ENCODE measurements at places on chromosomes 5 and 9. TPM values are rescaled to one million over a fixed set of nuclear protein-coding genes. Genes with fewer than 3 reads are reported as not detected.

The GBGT1 gene
- 19.9 TPM for total RNA-seq

The ATP10B gene
- not detected for total RNA-seq

The TMEM174 gene
- not detected for total RNA-seq

The NUP188 gene
- total RNA-seq: 34.1 TPM

- no peak for DNase-seq
These were observed 67.0 kb downstream of the NIPBL start for GRCh38 chr5:36943584-36943983.

DNA sequence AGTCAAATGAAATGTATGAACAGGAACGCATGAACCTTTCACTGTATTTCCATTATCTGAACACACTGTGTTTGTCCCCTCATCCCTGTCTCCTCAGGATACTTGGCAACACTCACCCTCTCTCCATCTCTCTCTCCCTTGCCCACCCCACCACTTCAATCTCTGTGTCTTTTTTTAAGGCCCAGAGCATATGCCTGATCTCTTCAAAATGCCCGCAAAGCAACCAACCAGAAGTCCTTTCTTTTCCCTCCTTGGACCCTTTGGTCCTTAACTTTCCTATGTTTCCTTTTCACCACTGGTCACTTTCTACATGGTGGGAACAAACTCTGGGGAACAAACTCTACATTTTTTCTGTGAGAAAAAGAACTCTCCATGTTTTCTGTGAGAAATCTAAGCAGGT, 3.2 kb upstream of the IRF1 start:
- no peak for DNase-seq

DNA sequence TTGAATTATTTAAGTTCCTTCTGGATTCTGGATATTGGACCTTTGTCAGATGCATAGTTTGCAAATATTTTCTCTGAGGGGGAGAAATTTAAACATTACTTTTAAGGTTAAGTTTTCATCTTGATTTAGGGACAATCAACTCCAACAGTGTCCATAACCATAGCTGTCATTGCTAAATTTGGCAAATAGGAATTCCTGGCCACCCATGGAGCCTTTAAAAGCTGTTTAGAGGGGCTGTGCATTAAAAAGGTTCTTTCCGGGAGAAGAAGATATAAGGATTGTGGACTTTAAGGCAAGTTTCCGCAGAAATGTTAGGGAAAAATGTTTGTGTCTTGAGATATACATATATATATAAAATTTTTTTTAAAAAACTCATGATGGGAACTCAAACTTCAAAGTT, 339.7 kb downstream of the ADAMTS6 start:
- DNase-seq: no peak

DNA sequence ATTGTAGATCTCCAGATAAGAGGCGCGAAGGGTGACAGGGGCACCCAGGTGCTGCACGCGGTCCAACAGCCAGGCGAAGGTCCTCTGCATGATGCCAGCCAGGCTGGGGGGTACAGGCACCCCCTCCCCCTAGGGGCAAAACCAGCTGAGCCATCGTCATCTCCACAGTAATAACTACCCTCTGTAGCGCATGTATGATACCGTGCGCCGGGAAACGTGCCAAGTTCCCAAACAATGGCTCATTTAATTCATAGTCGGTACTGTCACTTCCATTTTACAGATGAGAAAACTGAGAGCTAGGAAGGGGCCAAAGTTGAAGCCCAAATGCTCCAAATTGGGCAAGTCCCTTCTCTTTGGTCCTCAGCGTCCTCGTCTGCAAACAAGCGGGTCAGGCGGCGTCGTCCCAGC, 1.5 kb downstream of the KIF12 start:
- peak; percentile 76 for DNase-seq

- DNase-seq: no peak
These were observed 40.3 kb downstream of the HEXB start for GRCh38 chr5:74725331-74725730.

DNA sequence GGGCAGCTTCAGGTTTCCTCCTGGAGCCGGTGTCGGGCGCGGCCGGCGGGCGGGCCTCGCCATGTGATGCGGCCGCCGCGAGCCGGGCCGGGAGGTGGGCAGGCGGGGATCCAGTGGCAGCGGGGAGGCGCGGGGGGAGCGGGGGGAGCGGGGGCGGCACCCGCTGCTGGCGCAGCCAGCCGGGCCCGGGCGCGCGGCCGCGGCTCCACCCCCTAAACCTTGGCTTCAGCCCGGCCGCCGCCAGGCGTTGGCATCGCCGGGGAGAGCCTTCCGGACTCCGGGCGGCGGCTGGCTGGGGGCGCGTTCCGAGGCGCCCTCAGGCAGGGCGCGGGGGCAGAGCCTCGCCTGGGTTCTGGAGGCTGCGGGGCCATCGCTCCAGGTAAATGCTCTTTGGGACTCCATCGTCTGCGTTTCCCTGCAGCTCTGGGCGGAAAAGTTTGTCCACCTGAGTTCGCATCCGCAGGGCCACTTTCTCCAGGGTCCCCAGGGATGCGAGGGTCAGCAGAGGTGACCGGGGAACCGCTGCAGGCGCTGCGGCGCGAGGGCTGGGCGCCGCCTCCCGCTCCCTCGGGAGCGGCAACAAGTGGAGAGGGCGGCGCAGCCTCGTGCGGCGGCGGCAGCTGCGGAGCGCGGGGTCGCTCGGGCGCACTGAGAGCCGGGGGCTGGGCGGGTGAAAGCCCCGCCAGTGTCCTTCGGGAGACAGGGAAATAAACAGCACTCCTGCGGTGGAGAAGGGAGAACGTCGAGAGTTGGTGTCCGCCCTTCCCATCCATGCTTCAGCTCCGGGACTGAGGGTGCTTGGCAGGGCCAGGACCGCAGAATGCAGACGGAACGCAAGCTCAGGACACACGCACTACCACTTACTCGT, at the start of gene ARHGEF28:
Gene ARHGEF28, plus strand, starts transcription at position 253 of the 868 bp plus-strand sequence. CDS start 58,656 bp downstream, outside the sequence.
- no peak for DNase-seq

- DNase-seq: no peak
These were observed 566.6 kb downstream of the ZNF608 start for GRCh38 chr5:124179819-124180218.

The PPP2R2B gene
- total RNA-seq: 53.1 TPM

GRCh38 chr9:115845648-115846312, 307.8 kb upstream of the PAPPA start:
- no peak for DNase-seq

DNA sequence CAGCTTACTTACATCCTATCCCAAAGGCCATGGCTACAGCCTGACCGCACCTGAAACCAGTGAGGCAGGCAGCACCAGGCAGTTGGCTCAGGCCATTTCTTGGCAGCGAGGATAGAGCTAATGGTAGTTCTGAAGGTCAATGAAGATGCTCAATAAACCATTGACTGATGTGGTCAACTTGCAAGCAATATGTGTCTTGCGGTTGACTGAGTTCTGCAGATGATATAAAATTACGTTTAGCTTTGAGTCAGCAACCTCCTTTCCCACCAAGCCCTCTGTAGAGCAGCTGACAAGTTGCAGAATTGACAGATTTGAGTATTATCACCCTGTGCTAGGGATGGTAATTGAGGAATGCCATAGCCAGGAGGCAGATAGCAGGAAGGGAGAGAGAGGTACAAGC, 189.0 kb upstream of the PUM3 start:
- no peak for DNase-seq

DNA sequence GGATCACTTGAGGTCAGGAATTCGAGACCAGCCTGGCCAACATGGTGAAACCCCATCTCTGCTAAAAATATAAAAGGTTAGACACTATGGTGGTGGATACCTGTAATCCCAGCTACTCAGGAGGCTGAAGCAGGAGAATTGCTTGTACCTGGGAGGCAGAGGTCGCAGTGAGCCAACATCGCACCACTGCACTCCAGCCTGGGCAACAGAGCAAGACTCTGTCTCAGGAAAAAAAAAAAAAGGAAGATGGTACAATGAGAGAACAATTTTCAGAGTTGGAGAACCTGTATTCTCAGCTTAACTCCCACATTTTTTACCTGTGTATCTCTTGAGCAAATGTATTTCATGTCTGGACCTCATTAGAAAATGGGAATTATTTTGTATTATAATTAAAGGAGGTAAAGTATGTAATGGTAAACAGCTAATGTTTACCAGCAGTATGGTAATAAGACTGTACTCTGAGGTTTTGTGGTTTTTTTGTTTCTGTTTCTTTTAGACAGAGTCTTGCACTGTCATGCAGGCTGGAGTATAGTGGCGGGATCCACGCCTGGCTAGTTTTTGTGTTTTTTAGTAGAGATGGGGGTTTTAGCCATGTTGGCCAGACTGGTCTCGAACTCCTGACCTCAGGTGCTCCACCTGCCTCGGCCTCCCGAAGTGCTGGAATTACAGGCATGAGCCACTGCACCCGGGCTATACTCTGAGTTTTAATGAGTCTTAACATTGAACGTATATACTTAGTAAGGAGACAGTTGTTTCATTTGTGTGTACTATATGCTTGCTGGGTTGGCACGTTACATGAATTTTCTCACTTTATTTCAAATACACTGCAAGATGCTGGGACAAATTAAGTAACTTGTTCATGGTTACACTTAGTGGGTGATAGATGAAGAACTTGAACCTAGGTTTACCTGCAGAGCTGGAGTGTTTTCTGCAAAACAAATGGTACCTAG, 16.2 kb downstream of the UHRF2 start:
- no peak for DNase-seq

The DNM1 gene
- total RNA-seq: 19.0 TPM

The CER1 gene
- not detected for total RNA-seq

DNA sequence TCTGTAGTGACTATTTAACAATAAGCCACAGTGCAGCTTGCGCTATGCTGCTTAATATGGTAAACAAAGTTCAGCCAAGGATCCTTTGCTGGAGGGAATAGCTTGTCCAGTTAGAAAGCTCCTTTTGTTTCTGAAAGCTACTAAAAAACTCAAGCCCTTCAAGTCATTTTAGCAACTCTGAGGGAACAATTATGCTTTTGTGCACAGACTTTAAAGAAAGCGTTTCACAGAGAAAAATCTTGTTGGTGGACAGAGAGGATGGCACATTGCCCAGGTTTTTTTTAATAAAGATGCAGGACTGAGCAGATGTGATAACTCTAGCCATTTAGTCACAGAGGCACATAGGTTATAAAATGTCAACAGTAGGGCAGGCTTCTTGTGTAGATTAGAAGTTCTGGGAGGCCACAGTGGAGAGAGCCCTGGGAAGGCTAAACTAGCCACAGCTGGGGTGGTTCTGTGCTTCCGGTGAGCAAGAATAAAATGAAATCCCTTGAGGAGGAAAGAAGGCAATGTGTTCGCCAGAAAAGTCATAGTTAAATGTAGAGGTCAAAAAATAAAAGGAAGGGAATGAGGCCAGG, 63.4 kb downstream of the ALDH7A1 start:
- DNase-seq: no peak

DNA sequence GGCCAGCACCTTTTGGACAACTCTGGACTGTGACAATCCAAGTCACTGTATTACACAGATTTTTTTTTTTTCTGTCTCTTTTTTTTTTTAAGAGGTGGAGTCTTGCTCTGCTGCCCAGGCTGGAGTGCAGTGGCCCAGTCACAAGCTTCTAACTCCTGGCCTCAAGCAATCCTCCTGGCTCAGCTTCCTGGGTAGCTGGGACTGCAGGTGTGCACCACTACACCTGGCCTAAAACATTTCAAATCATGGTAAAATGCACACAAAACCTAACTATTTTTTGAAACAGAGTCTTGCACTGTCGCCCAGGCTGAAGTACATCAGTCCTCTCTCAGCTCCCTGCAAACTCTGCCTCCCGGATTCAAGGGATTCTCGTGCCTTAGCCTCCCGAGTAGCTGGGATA, 7.2 kb upstream of the N4BP3 start:
- no peak for DNase-seq

- no peak for DNase-seq
These were observed 23.1 kb downstream of the IRF1 start for GRCh38 chr5:132467287-132467984.

The TAF11L10 gene
- not detected for total RNA-seq

DNA sequence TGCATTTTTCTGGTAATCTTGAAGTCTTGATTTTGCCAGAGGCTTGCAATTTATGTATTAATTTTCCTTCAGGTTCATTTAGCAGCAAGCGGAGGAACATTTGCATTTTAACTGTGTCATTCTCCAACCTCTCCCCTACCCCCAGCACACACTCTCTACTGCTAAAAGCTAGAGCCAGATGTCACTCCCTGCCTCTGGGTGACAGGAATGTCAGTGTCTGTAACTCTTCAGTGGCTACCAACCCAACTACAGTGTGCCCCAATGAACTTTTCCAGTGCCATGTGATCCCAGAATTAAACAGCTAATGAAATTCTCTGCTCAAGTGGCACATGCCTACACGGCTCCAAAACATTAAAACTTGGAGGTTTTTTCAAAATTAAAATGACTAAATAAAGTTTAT, 260.3 kb downstream of the GOLPH3 start:
- DNase-seq: no peak

DNA sequence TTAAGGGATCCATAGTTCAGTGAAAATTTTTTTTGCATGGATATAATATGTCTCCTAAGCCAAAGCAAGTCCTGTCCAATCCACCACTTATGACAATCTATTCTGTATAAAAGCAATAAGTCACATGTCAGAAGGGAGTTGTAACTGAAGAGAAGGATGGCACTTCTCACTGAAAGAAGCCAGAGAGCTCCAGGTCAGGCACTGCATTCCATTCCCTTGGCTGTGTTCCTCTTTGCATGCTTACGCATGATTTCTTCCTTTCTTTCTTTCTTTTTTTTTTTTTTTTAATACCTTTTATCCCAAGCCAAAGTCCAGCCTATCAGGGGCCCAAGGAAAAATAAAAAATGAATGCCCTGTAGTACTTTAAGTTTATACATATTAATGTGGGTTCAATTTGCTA, 39.8 kb downstream of the MAMDC2 start:
- no peak for DNase-seq

- no peak for DNase-seq
These were observed 19.3 kb downstream of the SLC1A1 start for GRCh38 chr9:4509590-4509984.

GRCh38 chr9:19331877-19332276, 48.2 kb downstream of the RPS6 start:
- no peak for DNase-seq

The INSL4 gene
- not detected for total RNA-seq
